ENCODE measurements at places on chromosomes 1 and 21.

GRCh38 chr1:172630056-172630818, 28.7 kb upstream of the FASLG start:
- no peak overlapping the region for H3K27ac ChIP-seq
- no peak for DNase-seq
- no peaks in the 10 kb centered on the region for H3K36me3 ChIP-seq
- no peak overlapping the region for H3K4me3 ChIP-seq

DNA sequence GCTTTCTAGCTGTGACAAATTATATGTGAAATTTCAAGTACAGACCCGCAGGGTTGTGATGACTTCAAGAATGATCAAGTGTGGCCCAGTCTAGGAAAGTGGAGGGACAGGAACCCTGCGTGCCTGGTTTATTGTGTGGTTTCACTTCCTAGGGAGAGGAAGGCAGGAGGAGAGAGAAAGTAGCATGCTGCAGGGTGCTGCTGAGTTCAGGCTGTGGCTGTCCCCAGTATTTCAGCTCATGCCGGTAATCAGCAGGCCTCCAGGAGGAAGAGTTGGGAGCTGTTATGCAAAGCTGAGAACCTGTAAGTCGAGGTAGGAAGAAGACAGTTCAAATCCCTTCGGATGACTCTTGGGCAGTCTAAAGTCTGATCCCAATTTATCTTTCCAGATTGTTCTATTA, 140.4 kb downstream of the ROR1 start:
- peaks cover 13% of the 10 kb centered on the region for H3K4me1 ChIP-seq
- H3K4me3 ChIP-seq, result no peak overlapping the region
- no peak overlapping the region for H3K27ac ChIP-seq
- no peaks in the 10 kb centered on the region for H3K36me3 ChIP-seq
- H3K27me3 ChIP-seq, result no peaks in the 10 kb centered on the region

GRCh38 chr1:58850636-58851035, 66.8 kb upstream of the JUN start:
- H3K4me3 ChIP-seq, result no peak overlapping the region
- H3K27me3 ChIP-seq, result no peaks in the 10 kb centered on the region
- no peaks in the 10 kb centered on the region for H3K36me3 ChIP-seq
- H3K27ac ChIP-seq, result no peak overlapping the region
- H3K4me1 ChIP-seq, result peaks cover 18% of the 10 kb centered on the region

DNA sequence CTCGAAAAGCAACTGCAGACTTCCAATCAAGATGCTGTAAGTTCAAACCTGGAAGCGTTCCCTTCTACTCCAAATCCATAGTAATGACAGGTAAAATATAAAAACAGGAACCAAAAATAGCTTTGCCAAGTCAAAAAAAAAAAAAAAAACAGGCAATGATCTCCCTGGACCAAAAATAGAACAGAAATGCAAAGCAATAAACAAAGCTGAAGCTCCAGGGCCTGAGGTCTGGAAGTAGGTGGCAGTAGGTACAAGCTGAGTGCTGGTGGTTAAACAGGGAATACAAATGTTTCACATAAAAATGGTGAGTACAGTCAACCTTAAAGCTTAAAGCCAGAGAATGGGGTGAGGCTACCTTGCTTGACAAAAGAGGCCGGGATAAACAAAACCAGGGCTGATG, 610.8 kb downstream of the SMYD3 start:
- no peak overlapping the region for H3K4me3 ChIP-seq
- DNase-seq, result no peak
- no peaks in the 10 kb centered on the region for H3K4me1 ChIP-seq
- H3K27me3 ChIP-seq, result no peaks in the 10 kb centered on the region

DNA sequence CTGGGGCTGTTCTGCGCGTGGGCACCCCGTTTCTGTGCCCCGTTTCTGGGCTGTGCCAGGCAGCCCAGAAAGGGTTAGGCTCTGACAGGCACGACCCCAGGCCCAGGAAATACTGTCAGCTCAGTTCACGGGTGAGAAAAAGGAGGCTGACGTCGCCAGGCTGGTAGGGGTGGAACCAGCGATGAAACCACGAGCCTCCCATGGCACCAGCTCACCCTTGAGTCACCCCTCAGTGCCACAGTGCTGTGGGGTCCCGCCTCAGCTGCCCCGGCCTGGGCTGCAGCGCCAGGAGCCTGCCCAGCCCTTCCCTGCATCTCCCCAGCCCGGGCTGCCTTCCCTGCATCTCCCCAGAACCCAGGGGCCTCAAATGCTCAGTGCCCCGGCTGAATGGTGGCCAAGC, 11.5 kb downstream of the MEGF6 start:
- no peak for DNase-seq
- no peaks in the 10 kb centered on the region for H3K36me3 ChIP-seq
- H3K27ac ChIP-seq, result no peak overlapping the region
- H3K27me3 ChIP-seq, result no peaks in the 10 kb centered on the region
- no peak overlapping the region for H3K4me3 ChIP-seq

- H3K4me1 ChIP-seq, result no peaks in the 10 kb centered on the region
- no peaks in the 10 kb centered on the region for H3K27me3 ChIP-seq
- no peak overlapping the region for H3K27ac ChIP-seq
- no peak overlapping the region for H3K4me3 ChIP-seq
These were observed 105.9 kb upstream of the POU3F1 start for GRCh38 chr1:38152351-38153065.

DNA sequence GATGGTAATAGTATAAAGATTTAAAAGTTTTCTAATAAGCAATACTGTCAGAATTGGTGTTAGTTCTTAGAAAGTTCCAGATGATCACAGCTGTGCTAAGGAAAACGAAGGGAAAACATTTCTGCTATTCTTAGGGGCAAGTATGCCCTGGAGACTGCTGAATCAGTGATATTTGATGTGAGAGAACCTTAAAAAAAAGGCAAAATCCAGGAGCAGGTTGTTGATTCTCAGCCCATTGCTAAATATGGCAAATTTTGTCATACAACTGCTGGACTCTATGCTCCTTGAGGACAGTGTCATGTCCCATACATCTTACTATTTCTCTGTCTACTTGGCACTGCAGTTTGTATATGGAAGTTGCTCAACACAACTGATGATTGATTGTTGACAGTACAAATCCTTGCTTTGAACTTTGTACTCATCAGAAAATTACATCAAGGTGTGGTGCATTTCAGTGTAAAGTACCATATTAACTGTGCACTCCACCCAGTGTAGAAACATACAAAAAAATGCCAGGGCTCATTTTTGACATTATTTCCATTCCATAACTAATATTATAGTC, 10.9 kb downstream of the CRCT1 start:
- no peak overlapping the region for H3K4me3 ChIP-seq
- H3K36me3 ChIP-seq, result no peaks in the 10 kb centered on the region
- H3K27ac ChIP-seq, result no peak overlapping the region
- no peak for DNase-seq
- no peaks in the 10 kb centered on the region for H3K27me3 ChIP-seq
- H3K4me1 ChIP-seq, result no peaks in the 10 kb centered on the region

- H3K4me3 ChIP-seq, result no peak within 1 kb of the TSS
- no peak for DNase-seq
- H3K4me1 ChIP-seq, result no peaks in the 10 kb centered on the region
- no peaks in the 10 kb centered on the region for H3K27me3 ChIP-seq
- no peaks in the 10 kb centered on the region for H3K36me3 ChIP-seq
These were observed at the start of gene TNNT2 for GRCh38 chr1:201377611-201378092. TSS of gene TNNT2 (minus strand) at chr1:201377680. CDS start at chr1:201373254, 4,426 bp downstream.

DNA sequence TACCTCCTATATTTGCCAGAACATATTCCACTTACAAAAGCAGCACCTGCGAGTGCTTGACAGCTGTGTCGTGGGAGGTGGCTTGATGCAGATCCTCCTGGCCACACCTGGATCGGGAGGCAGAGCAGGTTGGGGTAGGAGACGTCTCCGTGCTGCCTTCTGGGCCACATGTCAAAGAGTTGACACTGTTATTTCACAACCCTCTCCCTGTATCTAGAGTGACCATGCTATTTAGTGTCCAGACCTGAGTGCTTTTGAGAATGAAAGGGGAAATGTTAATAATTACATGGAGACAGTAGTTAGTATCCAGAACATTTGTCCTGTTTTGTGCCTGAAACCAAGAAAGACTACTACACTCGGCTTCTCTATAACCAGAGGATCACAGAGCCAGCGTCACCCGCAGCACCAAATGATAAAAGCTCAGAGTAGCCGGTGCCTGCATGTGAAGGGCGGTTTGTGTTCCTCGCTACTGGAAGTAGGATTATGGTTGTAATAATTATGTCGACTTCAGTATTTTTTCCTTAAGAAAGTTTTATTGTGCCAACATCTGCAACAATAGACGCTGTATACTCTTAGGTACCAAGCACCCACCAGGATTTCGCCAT, 77.1 kb downstream of the GALNT2 start:
- H3K27me3 ChIP-seq, result no peaks in the 10 kb centered on the region
- no peak for DNase-seq
- no peak overlapping the region for H3K27ac ChIP-seq
- H3K36me3 ChIP-seq, result no peaks in the 10 kb centered on the region

DNA sequence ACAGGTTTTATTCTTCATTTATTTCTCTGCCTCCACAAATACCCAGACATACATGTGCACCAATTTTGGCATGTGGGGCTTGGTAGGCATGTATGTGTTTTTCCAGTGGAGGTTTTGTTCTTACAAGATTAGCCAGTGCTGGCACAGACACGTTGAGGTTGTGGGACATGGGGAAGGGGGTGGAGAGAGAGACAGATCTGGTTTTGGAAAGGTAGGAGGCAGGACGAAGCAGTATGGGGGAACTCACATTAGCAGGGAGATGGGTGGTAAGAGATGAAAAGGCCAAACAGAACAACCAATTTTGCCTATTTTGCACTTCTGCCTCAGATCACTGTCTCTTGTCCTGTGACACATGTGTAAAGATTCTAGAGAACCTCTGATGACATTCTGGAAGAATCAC, 166.1 kb upstream of the HMGB4 start:
- no peak overlapping the region for H3K27ac ChIP-seq
- no peaks in the 10 kb centered on the region for H3K36me3 ChIP-seq
- H3K4me3 ChIP-seq, result no peak overlapping the region
- no peak for DNase-seq
- no peaks in the 10 kb centered on the region for H3K4me1 ChIP-seq

- H3K4me1 ChIP-seq, result no peaks in the 10 kb centered on the region
- no peak for DNase-seq
- no peaks in the 10 kb centered on the region for H3K27me3 ChIP-seq
- peaks cover 6% of the 10 kb centered on the region for H3K36me3 ChIP-seq
These were observed 60.9 kb downstream of the SLC35D1 start for GRCh38 chr1:66993076-66993475.

- no peak overlapping the region for H3K4me3 ChIP-seq
- no peaks in the 10 kb centered on the region for H3K36me3 ChIP-seq
- DNase-seq, result no peak
- peaks cover 7% of the 10 kb centered on the region for H3K27me3 ChIP-seq
- no peak overlapping the region for H3K27ac ChIP-seq
These were observed 4.5 kb upstream of the TRIM67 start for GRCh38 chr1:231157311-231157710.

GRCh38 chr1:117577191-117577885, 28.5 kb upstream of the TENT5C start:
- no peak for DNase-seq
- no peak overlapping the region for H3K4me3 ChIP-seq
- H3K27me3 ChIP-seq, result no peaks in the 10 kb centered on the region
- H3K4me1 ChIP-seq, result no peaks in the 10 kb centered on the region

DNA sequence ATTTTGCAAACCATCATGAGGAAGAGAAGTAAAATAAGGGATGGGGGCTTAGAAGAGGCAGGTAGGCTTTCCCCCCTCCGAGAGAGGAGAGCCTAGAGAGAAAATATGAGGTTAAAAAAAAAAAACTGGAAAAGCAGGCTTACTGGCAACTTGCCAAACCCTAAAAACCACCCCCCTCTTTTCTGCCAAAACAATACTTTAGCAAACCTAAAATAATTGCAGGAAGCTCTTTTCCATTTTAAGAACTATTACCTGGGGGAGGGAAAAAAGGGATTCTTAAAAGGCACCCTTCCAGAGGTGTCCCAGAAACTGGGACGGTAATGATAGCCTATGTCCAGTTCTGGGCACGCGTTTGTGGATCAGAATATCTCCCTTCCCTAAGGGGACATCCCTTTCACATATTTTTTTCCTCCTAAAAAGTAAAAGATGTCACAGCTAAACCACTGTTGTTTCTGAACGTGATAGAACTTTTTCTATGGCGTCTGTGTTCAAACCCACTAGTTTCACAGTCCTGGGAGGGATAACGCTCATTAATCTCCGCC, 1.1 kb upstream of the NFIA start:
- peak overlapping the region; percentile 93 for H3K4me3 ChIP-seq
- no peaks in the 10 kb centered on the region for H3K27me3 ChIP-seq
- peak overlapping the region; percentile 95 for H3K27ac ChIP-seq
- H3K4me1 ChIP-seq, result peaks cover 56% of the 10 kb centered on the region

DNA sequence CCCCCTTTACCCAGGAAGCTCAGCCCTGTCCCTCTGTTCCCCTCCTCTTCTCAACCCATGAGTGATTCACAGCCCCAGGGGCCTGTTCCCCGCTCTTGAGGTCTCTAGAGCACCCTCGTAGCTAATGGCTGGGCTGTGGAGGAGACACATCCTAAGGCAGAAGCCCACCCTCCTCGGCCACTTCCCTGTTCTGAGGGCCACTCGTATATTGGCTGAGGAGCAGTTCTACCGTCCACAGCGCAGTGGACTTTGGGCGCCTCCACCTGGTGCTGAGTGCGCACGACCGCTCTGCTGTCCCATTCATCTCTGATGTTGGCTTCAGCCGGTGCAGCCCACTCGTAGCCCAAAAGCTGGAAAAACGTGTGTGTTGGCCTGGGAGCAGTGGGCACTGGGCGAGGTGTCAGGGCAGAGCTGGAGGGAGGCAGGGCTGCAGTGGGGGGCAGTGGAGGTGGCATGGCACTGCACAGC, 24.5 kb upstream of the PKP1 start:
- no peak overlapping the region for H3K4me3 ChIP-seq
- DNase-seq, result peak; percentile 95
- no peaks in the 10 kb centered on the region for H3K36me3 ChIP-seq

DNA sequence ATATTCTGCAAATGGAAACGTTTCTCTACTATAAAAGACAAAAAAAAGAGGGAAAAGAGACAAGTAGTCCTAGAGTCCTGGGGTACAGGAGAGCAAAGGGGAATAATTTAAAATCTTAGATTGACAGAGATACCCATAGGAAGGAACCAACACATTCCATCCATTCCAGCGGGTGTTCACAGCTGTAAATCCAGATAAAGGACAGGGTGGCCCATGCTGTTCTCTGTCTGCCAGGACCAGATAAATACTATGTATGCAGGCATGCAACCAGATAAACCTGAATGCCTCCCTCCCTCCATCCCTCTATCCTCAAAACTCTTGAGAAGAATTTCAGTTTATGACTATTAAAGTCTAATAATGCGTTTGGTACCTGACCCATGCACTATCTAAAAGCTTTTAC, 131.8 kb downstream of the PTPN14 start:
- H3K27me3 ChIP-seq, result no peaks in the 10 kb centered on the region
- H3K27ac ChIP-seq, result no peak overlapping the region
- H3K4me1 ChIP-seq, result peaks cover 62% of the 10 kb centered on the region
- H3K4me3 ChIP-seq, result no peak overlapping the region
